ENCODE measurements at places on chromosomes 6 and 20. TPM values are rescaled to one million over a fixed set of nuclear protein-coding genes. Genes with fewer than 3 reads are reported as not detected.

ROS1 gene
- not detected for polyA plus RNA-seq

MCHR2 gene
- not detected for polyA plus RNA-seq

RAET1E gene
- not detected for polyA plus RNA-seq

CLVS2 gene
- not detected for polyA plus RNA-seq

WFDC5 gene
- polyA plus RNA-seq, result not detected

KATNA1 gene
- 21.8 TPM for polyA plus RNA-seq

KHDRBS2 gene
- 4.4 TPM for polyA plus RNA-seq

TAP2 gene
- polyA plus RNA-seq, result 26.8 TPM

STMND1 gene
- polyA plus RNA-seq, result not detected

SGK2 gene
- not detected for polyA plus RNA-seq

CD24 gene
- 261 TPM for polyA plus RNA-seq

Data from IgD-negative memory B cell (primary cell).